ENCODE measurements at places on chromosomes 3 and 15.
A peak's percentile ranks its signal among the peaks of the same experiment; 100 is the strongest.

- DNase-seq = no peak
These were observed 70.7 kb downstream of the CYP19A1 start for GRCh38 chr15:51267703-51268083.

DNA sequence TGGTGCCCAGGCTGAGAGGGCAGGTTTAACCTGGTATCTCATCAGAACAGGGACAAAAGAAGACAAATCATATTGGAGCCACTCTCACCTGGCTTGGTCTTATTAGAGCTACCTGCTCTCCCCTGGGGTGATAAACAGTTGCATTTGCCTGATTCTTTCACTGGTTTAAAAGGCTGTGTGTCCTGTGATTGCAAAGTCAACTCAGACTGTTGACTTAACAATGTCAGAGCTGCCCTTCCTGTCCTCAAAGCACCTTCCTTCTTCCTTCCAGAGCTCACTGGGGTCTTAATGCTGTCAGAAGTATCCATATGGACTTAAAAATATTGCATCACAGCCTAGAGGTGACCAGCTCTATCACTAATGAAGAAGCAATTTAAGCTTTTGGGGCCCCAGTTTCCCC is 50.5 kb upstream of the MINAR1 start:
- DNase-seq = no peak

- DNase-seq = no peak
These were observed 11.4 kb downstream of the MAN2A2 start for GRCh38 chr15:90914305-90915080.

GRCh38 chr3:65666448-65667091 is 372.1 kb downstream of the MAGI1 start:
- no peak for DNase-seq

GRCh38 chr3:126184465-126185000 is 4.1 kb upstream of the ALDH1L1 start:
- no peak for DNase-seq

DNA sequence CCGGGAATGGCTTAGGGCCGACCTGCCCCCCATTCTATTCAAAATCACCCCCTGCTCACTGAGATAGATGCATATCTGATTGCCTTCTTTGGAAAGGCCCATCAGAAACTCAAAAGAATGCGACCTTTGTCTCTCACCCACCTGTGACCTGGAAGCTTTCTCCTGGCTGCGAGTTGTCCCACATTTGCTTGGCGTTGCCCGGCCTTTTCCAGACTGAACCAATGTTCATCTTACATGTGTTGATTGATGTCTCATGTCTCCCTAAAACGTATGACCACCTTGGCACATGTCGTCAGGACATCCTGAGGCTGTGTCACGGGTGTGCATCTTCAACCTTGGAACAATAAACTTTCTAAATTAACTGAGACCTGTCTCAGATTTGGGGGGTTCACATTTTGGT is 3.4 kb upstream of the MUC20 start:
- DNase-seq = no peak

DNA sequence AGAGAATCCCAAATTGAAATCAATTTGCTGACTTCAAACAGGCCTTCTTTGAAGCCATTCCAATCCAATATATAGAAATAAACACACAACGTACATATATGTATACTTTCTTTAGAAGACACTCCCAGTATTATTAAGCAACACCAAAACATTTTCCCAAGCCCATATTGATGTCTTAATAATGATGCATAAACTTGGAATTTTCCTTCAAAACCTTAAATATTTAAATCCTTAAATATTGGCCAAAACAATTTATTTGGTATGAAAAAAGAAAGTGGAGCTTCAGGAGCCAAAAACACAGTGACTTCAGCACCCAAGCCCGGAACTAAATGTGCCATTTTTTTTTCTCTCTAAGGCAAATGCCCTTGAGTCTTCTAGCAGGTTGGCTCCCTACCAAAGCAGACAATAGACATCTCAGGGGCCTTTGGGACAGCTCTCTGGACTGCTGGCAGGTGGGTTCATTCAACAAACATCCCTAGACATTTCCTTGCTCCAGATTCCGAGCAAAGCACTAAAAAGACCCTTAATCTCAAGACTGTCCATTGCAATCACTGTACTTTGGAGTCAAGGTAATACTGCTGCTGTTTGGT is 384.7 kb downstream of the NTRK3 start:
- DNase-seq = no peak

DNA sequence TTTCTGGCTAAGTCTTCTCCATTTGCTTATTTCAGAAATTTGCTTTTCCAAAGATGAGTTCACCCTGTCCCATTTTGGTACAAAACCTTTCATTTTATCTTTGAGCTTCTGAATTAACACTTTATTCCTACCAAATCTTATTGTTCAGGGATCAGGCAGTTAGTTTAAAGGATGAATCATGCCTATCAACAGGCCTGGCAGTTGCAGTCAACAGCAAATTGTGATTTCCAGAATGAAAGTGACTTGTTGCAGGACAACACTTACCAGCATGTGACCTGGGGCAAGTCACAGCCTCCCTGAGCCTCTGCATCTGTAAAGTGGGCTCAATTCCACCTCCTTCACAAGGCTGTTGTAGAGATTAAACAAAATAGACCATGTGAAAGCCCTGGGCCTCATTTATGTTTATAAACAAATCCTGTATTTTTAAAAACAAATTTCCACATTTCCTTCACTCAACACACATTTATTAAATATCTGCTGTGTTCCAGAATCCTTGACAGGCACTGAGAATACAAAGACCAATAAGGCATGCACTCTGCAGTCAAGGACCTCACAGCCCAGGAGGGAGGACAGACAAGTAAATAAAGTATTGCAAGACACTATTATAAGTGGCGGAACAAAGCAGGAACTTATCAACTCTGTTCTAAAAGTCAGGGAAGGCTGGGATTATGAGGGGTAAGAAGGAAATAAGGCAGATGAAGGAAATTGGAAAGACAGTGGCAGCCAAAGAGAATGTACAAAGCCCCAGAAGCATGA is 359.1 kb upstream of the IL12A start:
- no peak for DNase-seq

DNA sequence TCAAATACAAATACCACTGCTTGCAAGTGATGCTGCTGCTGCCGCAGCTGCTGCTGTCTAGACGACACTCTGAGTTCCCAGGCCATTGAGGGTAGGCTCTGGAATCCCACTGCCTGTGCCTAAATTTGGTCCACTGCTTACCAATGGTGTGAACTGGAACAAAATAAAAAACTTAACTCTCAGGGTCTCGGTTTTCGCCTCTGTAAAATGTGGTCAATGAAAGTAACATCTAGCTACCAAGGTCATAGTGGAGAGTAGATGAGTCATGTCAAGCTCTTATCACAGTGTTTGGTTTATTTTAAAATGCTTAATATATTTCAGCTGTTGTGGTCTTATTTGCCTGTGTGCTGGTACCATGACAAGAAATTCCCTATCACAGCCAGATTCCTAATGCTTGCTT is 299.3 kb downstream of the CLSTN2 start:
- DNase-seq = no peak

- DNase-seq = no peak
These were observed 1.4 kb downstream of the PLEKHO2 start for GRCh38 chr15:64842986-64843561.

DNA sequence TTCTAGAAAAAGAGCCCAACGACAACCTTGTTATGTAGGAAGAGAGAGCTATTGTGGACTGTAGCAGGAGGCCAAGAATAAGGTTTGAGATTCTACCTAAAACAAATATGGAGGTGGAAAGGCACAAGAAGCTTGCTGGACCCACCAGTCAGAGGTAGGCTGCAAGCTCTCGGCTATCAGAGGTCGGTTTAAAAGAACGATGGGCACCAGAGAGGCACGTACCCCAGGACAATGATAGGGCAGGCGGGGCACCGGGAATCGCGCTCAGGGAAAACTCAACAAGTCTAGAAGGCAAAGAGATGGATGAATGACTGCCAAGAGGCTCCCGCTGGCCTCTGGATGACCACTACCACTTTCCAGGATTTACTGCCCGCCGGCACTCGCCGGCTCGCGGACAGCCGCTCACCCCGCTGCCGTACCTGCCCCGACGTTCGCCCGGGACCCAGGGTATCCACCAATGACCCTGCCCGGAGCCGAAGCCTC is 1.1 kb downstream of the HDGFL3 start:
- no peak for DNase-seq

GRCh38 chr3:50542177-50543034 is 25.1 kb downstream of the C3orf18 start:
- peak; percentile 25 for DNase-seq

DNA sequence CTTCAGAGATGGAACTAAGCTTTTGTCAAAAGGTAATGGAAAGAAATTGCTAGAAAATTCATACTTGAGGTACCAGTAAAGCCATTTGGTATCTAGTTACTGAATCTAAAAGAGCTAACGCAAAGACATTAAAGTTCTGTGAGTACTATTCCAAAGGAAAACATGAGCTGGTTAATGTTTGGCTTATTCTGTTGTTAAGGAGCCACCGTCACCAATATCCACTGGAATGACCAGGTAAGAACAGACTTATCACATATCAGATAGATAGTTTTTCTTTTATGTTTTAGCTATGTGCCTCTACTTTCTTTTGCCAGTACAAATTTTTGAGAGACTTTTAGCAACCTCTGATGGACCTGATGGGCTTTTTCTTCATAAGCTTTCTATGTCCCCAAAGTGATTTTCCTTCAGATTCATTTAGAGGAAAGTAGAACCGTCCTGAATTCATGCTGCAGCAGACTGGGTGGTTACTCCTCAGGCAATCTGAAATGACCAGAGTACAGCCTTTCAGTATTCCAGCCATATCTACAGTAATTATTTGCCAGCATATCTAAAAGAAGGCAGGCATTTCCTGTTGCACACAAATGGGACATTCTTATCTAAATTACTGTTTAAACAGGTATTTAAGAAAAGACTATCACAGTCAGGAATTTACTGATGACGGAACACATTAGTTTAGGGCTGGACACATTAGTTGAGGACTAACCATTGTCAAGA is 274.1 kb downstream of the MECOM start:
- no peak for DNase-seq

DNA sequence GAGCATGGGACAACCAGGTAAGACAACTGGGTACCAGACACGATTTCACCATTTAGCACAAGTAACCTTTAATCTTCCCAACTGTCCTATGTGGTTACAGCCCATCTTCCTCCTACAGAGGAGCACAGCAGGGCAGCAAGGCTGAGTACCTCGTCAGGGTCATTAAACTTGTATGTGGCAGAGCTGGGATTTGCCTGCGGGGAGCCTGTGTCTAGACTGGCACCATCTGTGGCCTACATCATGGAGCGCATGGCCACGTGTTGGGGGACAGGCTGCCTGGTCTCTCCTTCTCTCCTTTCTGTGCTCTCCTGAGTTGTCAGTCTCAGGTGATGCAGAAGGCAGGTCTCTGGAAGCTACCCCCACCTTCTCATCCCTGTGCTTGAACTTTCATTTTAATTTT is 32.2 kb downstream of the GOLGA6A start:
- DNase-seq = no peak

GRCh38 chr15:60384526-60385126 is 13.2 kb downstream of the ANXA2 start:
- DNase-seq = no peak

GRCh38 chr15:77035999-77036471 is 34.9 kb downstream of the TSPAN3 start:
- DNase-seq = no peak

DNA sequence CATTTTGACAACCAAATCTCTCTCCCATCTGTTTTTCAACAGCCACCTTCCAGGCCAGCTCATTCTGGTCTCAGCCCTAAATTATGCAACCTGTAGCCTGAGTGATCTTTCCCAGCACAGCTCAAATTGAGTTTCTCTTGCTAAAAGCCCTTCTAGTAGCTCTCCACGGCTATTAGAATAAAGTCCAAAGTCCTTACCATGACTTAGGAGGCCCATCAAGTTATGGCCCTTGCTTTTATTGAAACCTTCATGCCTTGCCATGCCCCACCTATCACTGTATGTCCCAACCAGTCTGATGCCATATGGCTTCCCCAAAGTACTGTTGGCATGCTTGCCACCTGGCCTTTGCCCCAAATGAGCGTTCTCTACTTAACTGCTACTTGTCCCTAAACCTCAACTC is 303.5 kb upstream of the GADL1 start:
- DNase-seq = no peak

GRCh38 chr15:66252685-66253417 is 699 bp downstream of the MEGF11 start:
- no peak for DNase-seq

GRCh38 chr3:179454887-179455286 is 3.6 kb upstream of the GNB4 start:
- DNase-seq = no peak

DNA sequence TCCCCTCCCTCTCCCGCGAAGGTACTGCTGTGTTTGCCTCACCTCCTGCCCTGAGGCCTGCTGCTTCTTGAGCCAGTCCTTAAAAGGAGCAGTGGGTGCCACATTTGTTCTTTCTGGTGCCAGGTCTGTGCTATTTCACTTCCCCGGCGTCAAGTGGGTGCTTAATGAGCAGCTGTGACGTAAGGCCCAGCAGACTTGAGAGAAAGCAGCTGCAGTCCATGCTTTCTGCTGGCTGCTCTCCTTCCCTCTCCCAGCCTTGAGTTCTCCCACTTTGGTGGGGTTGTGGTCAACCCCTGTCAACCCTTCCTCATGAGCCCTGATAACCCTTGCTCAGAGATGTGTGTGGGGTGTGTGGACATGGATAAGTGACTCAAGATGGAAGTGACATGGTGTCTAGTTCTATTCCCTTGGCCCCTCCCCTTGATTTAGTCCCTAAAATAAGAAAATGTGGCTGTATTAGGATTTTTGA is 6.9 kb downstream of the INAFM2 start:
- no peak for DNase-seq

DNA sequence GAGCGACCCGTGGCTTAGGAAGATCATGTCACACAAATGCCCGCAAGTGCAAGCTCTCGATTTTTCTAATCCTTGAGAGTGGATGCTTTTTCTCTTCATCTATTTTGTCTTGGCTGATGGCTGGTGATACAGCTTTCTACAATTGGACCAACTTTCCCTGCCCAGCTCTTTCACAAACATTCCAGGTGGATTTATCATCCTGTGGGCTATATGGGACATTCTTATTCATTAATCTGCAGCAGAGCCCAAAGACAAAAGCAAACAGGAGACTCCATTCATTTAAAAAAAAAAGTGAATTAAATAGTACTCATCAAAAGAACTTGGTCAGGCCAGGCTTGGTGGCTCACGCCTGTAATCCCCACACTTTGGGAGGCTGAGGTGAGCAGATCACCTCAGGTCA is 14.2 kb upstream of the TSEN2 start:
- DNase-seq = no peak

GRCh38 chr3:9898467-9899241 is 4.0 kb upstream of the IL17RE start:
- no peak for DNase-seq

DNA sequence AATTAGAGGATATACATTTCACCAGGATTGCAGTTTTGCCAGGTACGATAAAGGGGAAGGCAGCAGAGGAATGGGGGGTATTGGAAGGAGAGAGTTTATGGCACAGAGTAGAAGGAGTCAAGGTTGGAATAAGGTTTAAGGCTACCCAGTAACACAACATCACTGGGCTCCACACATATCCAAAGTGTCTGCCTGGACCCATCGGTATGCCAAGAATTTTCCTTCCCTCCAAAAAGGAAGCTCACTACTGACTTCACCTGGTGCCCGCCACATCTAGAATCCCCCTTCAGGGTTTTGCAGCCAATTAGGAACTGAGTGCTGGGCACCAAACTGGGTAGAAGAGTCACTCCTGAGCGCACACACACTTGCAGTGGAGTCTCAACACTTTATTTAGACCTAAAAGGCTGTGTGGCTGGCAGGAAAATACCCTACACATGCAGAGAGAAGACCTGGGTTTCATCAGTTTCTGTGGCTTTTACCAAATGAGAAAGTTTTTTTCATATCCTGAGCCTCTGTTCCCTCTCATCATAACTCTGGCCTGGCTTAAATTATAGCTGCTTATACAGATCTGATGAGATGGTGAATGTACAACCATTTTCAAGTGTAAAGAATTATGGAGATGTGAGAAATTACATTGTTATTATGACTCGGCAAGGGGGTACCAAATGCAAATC is 190.8 kb upstream of the LPP start:
- DNase-seq = no peak
